ENCODE measurements at places on chromosomes 5 and 9. TPM values are rescaled to one million over a fixed set of nuclear protein-coding genes. Genes with fewer than 3 reads are reported as not detected.

GRCh38 chr5:84383296-84383815, 1.3 kb downstream of the EDIL3 start:
- DNase-seq = no peak

HNRNPK gene
- 661 TPM for total RNA-seq

GRCh38 chr5:86644843-86645242, 27.1 kb downstream of the COX7C start:
- DNase-seq = no peak

TNC gene
- 45.0 TPM for total RNA-seq

HTR4 gene
- total RNA-seq = not detected

DNA sequence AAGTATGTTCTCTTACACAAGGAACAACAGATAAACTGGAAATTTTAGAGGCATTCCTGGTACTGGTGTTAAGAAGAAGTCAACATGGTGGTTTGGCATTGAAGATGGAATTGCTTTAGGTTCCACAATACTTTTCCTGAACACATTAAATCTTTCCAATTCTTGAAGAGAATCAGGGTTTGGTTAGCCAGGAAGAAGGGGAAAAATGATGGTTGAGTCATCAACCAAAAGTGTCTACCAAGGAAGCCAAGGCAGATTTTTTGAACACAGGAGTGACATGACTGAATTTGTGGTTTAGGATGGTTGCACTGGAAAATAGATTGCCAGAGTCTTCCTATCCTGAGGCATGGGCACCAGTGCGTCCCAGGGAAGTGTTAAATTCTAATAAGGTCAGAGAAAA, 433.4 kb downstream of the TMEM38B start:
- DNase-seq = no peak

DNA sequence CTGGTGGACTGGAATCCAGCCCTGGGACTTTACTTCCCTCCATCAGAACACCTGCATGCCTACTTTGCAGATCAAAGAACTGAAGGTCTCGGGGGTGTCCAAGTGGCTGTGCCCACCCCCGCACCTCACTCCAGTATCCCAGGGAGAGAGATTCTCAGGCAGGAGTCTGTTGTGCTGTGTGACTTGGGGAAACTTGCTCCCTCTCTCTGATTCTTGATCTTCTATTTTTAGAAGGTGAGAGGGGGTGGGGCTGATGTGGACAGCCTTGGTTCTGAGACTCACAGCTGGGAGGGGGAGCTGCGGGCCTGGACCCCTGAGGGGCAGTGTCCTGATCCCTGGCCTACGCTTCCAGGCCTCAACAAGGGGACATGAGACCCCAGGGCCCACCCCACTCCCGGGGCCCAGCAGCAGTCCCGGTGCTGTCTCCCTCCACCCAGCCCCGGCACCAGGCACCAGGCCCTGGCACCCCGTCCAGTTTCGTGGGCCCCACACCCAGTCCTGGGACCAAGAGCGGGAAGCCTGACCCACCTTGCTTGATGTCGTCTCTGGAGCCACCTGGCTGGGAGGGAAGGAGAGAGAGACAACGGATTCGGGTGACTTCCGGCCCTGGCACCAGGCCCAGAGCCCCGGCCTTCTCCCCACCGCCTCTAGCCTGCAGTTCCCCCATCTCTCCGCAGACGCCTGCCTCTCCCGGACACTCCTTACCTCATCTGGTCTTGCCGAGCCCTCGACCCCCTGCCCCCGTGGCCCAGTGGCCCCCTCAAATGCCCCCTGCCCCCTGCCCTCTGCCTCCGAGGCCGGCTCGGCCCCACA, 74.0 kb upstream of the SPTLC1 start:
- no peak for DNase-seq

GRCh38 chr5:103785569-103785968, 223.0 kb upstream of the NUDT12 start:
- DNase-seq = no peak

ZFP62 gene
- 22.6 TPM for total RNA-seq

DNA sequence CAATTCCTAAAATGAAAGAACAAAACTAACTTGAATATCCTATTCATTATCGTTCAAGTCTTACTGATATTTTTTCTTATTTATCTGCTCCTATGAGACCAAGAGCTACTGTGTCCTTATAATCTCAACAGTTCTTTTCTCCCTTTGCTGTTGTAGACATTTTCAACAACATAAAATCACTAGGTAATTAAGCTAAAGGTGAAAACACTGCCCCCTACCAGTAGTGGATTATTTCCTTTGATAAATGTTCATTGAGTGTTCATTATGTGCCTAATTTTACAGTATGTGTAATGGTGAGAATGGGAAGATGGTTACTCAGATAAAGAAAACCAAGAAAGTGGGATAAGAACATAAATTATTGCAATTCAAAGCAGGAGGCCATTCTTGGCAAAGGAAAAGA, 41.4 kb upstream of the PAPPA start:
- DNase-seq = peak; percentile 11

GRCh38 chr9:94922691-94923107, 196.2 kb downstream of the AOPEP start:
- DNase-seq = peak; percentile 42

- DNase-seq = no peak
Observed at GRCh38 chr9:20811872-20812271, 127.8 kb downstream of the FOCAD start.

LPAR1 gene
- 11.5 TPM for total RNA-seq

DNA sequence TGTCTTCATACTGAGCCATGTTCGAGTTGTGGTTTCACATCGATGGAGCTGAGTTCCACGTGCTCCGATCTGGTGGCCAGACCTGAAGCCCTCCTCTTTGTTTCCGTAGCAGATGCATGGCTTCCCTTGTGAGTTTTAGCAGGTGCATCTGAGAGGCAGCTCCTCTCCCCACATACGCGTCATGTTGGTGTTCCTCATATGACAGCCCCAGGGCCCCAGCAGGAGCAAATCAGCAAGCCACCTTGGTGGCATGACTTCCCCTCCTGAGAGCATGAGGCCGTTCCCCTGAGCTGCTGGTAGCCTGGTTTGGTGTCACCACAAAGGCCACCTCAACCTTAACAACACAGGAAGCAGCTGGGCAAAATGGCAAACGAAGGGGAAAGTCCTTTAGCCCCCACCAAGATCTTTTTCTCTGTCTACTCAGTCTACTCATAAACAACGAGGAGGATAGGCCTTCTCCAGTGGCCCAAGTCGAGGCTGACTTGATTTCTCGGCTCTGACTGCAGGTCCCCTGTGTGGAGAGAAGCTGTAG, 5.9 kb downstream of the CYFIP2 start:
- DNase-seq = no peak

FAM81B gene
- 0.23 TPM for total RNA-seq

GRCh38 chr5:54176066-54176830, 134.1 kb downstream of the ARL15 start:
- DNase-seq = no peak

GRCh38 chr9:80020056-80020455, 448.3 kb downstream of the TLE4 start:
- DNase-seq = no peak

IGIP gene
- 2.1 TPM for total RNA-seq

ADGRV1 gene
- total RNA-seq = 13.0 TPM

- DNase-seq = no peak
Observed at GRCh38 chr5:157390133-157390532, 69.9 kb upstream of the NIPAL4 start.

DNA sequence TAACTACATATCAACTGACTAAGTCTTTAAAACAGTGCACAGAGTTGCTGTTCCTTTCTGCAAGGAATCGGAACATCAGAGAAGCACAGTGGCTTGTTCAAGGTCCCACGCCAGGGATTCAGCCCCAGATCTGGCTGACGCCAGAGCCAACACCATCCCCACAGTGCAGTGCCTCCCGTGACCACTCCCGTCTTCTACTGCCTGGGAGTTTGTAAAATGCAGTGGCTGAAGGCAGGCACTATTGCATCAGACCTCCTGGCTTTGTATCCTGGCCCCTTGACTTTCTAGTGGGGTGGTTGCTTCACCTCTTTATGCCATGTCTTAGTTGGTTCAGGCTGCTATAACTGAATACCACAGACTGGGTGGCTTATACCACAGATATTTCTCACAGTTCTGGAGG, 131.0 kb downstream of the NSG2 start:
- DNase-seq = peak; percentile 31

DNA sequence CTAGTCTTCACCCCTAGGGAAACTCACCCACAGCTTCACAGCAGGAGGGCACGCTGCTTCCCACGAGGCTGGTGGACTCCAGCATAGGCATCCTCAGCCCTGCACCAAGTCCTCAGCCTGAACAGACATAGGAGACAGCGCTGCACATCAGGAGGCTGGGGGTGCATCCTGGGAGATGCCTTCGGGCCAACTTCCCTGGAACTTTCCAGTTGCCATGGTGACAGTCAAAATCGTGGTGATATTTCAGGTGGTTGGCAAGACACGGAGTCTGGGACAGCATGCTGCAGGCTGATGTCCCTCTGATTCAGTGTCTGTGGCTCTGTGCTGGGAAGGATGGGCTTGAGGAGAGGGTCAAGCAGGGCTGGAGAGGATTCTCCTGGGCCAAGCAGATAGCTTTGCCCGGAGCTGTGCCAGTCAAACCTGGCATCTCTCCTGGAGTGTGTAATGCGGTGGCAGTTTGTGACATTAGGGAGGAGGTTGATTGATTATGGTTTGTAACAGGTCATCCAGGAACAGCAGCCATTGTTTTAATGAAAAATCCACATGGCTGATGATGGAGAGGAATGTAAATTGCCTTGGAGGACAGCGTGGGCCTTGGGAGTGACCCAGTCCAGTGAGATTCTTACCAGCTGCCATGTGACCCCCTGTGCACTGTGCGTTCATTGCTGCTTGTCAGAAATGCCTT, 35.6 kb upstream of the SEMA4D start:
- DNase-seq = no peak

GBGT1 gene
- not detected for total RNA-seq

- DNase-seq = peak; percentile 10
Observed at GRCh38 chr5:148145916-148146315, 22.4 kb upstream of the SPINK14 start.

GRCh38 chr5:128081111-128081851, 2.3 kb upstream of the SLC12A2 start:
- no peak for DNase-seq

PLPP7 gene
- not detected for total RNA-seq

GRCh38 chr9:14433351-14434157, 119.6 kb upstream of the NFIB start:
- DNase-seq = peak; percentile 71

TRIP13 gene
- total RNA-seq = 54.2 TPM

- DNase-seq = no peak
Observed at GRCh38 chr9:134295101-134295745, 31.0 kb upstream of the RXRA start.

DNA sequence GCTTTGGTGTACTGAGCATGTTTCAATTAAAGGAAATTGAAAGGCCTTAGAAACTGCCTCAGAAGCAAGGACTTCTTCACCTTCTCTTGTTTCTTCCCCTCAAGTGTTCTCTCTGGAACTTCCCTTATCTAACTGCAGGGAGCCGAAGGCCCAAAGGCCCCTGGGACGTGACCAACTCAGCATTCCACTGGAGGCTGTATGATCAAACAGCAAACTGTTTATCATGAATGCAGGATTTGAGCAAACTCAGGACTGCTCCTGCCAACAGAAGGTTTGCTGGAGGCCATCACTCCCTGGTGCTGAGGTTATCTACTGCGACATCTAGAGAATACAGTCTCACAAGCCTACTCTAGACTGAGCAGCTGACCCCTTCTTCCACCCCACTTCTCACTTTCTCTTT, 4.8 kb upstream of the CDH10 start:
- DNase-seq = no peak

DNA sequence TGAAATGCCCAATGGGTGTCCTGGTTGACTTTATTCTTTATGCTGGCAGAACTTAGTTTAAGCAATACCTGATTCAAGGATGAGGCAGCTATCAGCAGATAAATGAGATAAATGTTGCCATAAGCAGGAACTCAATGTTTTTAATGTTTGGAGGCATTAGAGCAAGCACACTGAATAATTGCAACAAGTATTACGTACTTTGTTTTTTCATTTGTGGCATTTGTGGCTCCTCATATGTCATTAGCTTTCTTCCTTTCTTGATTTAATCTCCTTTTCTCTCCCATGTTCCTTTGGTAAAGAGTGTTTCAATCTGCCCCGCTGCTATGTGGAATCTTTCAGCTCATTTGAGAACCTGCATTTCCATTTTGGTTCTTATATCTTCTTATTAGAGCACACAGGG, 6.4 kb upstream of the NR3C1 start:
- no peak for DNase-seq

LNPEP gene
- total RNA-seq = 38.4 TPM

DNA sequence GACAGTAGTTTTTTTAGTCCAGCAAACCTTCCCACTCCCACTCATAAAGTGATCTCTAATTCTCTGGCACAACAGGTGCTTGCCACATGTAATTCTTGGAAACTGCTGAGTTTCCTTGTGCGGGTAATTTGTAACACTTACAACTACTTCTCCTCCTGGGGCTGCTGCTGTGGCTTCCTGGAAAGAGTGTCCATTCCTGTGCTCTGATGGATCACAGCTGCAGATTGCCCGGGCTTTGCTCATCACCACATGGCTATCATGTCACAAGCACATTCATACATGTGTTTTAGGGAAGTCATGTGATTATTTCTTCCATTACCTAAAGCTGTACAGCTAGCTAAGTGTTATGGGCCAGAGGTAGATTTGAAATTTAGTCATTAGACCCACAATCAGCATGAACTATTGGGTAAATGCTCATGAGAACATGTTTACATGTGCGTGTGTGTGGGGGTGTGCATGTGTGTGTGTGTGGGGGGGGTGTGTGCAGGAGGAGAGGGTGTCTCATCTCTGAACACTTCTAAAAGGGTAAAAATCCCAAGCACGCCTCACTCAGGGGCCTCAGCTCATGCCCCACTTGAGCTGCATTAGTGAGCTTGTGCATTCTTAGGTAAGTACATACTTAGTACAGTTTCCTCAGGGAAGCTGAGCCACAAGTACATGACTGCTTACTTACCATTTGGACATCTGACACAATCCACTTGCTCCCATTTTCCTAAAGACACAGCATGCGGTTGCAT, 118.1 kb upstream of the CCDC112 start:
- DNase-seq = no peak

REEP2 gene
- total RNA-seq = 2.1 TPM

LAMC3 gene
- total RNA-seq = 0.49 TPM

FAXDC2 gene
- total RNA-seq = 3.2 TPM

Data from H4 (cell line).